Anterior cingulate cortex (tissue), 58 donors: ENCODE measurements at places on chromosomes 1 and 21.

- no peak for DNase-seq
These were observed 507.1 kb downstream of the SMYD3 start for GRCh38 chr1:245999697-246000637.

- no peak for DNase-seq
These were observed 3.5 kb downstream of the C1orf116 start for GRCh38 chr1:207028884-207029650.

- DNase-seq, result no peak
These were observed 53.9 kb upstream of the PDE9A start for GRCh38 chr21:42599486-42599885.

DNA sequence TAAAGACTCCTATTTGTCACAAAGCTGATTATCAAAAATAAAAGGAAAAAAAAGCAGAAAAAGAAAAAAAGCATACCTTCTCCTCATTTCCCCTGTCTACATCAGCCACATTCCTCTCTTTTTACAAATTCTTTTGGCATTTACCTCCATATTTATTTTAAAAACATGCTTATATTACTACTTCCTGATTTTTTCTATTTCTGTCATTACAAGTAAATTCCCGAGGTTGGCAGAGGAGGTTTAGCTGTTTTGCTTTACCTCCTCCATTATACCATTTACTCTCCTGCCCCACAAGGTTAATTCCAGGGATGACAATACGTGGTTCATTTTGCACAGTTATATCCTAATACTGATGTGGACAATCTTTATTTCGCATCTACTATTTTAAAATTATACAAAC, 26.3 kb upstream of the CD34 start:
- no peak for DNase-seq

- no peak for DNase-seq
These were observed 201.4 kb downstream of the CHRM3 start for GRCh38 chr1:239587574-239588369.

DNA sequence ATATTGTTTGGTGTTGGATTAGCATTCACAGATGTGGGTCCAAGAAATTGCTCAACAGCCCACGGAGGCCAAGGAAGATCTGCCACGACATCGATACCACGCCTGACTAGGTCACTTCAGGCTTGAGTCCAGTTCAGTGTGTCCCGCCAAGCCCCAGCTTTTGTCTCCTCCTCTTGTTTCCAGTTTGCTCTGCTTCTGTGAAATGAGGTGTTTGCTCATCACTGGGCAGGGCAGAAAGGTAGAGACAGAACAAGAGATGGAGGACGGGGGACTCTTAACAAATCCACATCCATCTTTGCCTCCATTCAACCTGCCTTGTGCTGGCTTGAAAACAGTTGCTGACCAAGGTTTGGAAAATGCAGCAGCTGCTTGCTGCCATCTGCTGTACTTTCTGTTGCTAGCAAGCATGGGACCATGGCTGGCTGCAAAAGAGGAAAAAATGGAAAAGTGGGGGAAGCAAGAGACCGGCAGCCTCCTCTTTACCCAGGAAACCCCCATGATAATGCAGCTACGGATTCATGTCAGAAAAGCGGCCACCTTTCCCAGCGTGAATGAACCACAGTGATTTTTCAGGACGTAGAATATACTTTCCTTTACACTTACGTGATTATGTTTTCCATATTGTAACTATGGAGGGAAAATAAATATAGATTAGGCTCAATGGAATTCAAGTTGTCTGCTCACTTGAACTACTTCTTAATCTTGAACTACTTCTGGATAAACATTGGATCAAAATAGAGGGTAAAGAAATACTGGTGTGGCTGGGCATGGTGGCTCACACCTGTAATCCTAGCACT, 80.2 kb upstream of the GREM2 start:
- peak; percentile 7 for DNase-seq

DNA sequence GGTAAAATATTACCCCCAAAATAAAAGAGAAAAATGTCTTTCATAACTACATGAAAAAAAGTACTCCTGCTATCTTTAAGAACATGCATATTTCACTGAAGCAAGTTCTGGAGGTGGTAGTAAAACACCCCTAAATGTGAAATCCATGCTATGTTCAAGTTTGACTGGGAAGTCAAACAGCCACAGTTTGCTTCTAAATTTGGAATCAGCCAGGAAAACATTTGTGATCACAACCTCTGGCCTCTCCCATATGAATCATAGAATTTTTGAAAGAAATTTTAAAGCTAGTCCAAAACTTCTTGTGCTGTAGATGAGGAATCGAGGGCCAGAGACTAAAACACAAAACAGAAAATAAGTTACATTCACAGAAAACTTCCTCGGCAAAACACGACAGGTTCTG, 6.6 kb downstream of the SORT1 start:
- DNase-seq, result no peak

DNA sequence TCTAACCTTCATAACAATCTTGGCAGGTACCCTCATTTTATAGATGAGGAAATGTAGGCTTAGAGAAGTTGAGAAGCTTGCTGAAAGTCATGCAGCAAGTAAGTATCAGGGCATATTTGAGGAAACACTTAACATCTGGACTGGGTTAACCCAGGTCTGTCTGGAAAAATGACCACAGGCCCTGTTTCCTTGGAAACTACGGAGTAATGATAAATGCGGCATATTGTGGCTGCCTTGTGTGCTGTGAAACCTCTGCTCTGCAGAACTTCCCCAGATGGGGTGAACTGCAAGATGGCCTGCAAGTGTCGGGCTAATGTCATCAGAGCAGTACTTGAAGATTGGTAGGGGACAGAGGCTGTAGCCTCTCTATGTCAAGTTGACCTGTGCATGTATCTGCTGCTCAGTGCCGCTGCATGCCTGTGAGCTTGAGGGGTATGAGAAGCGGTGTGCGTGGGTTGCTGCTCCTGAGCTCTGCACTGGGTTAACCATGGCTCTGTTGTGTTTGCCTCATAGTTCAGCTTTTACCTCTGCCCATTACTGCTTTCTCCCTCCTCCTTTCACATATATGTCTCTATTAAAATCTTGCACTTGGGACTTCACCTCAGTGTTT, 83.1 kb downstream of the WDR3 start:
- no peak for DNase-seq

DNA sequence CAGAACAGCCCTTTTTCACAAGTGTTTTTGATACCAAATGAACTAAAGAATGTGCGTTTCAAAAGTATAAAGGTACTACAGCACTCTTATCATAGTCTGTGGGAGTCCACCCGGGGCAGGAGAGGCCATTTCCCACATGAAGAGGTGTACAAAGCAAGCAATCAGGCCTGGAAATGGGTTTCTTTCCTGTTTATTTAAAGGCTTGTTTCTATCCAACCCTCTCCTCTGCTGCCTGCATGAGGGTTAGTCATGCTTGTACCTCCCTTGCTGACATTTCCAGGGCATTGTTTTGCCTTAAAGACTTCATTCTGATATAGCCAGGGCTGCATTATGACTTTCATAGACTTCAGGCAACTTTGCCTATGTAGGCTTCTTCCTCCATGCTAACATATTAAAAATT, 11.6 kb downstream of the SELP start:
- DNase-seq, result no peak

GRCh38 chr1:157193702-157194391, 55.7 kb upstream of the ETV3 start:
- DNase-seq, result peak; percentile 42

DNA sequence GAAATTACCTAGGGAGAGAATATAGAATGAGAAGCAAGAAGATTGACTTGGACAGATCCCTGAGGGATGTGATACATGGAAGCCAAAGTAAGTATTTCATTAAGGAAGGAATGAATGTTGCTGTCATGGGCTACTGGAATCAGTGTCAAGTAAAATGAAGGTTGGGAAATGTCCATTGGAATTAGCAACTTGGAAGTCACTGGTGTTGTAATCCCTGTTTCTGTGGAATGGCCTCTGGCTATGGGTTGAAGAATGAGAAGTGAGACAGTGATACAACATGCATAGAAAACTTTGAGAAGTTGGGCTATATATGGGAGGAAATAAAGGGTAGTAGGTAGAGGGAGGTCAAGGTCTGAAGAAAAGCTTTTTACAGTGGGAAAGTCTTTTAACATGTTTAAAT, 54.7 kb downstream of the CCDC18 start:
- DNase-seq, result no peak

GRCh38 chr1:80158771-80159170, 1152.2 kb upstream of the ADGRL4 start:
- no peak for DNase-seq

- no peak for DNase-seq
These were observed 40.0 kb downstream of the ZSCAN20 start for GRCh38 chr1:33512226-33513011.

GRCh38 chr1:32983020-32983419, 18.4 kb upstream of the RNF19B start:
- no peak for DNase-seq

- DNase-seq, result no peak
These were observed 102.5 kb downstream of the BCAR3 start for GRCh38 chr1:93578911-93579825.
